ENCODE measurements at places on chromosomes 2 and 18.

- no peak for DNase-seq
Measured at GRCh38 chr2:151240433-151240832, 21.2 kb downstream of the RBM43 start.

DNA sequence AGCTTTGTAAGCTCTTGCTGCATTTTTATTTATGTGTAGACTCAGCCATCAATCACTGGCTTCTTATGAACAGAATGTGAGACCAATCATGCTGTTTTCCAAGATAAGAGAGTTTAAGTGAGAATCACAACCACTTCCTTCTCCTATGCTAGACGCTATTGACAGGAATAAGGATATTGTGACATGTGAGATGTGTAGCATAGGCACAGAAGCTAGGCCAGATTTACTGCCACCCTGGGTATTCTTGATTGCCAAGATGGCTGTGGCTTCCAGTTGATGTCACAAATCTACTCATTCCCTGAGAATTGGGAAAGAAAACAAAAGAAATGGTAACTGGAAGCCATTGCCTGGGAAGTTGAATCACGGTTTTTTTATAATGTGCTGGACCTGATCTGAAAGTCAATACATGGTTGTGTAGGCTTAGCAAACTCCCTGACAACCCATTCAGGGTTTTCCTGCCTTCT lies 49.9 kb downstream of the RAB27B start:
- DNase-seq = no peak

DNA sequence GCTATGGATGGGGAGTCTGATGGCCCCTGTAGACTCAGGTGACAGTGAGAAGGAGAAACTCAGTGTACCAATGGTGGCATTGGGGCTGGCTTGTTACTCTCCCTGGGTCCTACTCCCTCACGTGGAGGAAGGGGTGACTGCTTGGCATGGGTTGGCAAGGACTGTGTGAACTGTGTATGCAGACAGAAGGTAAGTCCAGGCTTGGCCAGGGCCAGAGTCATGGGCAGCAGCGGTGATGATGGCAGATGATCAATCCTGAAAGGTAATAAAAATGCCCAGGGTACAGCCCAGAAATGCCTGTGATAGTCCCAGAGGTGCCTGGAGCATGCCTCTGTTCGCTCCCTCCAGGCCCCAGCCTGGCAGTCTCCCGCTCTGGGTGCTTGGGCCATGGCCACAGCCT lies 153.9 kb downstream of the SH3RF3 start:
- DNase-seq = no peak

DNA sequence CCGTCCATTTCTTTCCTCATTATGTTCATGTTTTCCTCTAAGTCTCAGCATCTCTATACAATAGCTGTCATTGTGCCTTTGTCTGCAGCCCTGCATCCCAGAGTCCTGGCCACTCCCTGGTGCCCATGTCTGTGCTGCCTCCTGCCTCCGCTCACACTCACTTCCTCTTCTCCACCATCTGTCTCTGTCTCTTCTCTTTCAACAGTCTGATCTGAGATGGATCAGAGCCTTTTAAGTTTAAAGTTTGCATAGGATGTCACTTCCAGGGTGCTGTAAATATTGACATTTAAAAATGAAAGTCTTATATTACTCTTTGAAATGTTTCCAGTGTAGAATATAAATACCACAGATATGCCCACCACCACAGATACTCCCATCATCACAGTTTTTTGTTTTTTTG lies 42.7 kb downstream of the UBE2F start:
- peak; percentile 93 for DNase-seq

DNA sequence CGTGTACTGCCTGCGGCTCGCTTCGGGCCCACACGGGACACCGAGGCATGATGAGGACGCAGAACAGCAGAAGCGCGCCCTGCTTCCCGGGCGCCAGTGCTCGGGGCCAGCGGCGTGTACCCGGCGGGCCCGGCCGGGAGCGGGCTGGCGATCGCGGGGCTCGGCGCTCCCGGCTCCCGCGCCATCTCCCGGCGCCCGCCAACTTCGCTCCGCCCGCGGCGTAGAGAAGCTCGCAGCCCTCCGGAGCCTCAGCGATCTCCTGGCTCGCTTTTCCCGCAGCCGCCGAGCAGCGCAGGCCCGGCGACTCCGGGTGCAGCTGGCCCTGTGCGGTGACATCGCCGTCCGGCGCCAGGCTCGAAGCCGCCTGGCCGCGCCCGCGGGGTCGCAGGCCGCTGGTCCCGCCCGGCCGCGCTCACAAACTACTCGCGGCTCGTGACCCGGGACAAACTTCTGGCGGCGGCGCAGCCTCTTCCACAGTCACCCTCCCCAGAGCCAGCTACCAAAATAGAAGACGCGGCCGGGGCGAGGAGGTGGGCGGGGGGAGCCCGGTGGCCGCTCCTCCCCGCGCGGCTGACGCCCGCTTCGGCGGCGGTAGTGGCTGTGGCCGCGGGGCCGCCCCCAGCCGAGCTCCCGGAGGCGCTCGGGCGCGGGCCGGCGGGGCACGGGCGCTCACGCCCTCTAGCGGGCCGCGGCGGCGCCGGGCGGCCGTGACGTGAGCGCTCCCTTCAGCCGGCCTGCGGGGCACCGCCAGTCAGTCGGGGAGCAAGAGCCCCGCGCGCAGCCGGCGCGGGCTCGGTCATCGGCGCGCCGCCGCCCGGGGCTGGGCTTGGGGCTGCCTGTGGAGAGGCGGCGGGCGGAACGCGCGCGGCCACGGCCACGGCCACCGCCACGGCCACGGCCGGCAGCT lies at the start of gene PTPRM:
PTPRM (plus strand) TSS at position 750 of the 907 bp plus-strand sequence. CDS start 503 bp downstream, outside the sequence.
- DNase-seq = peak; percentile 71

Measured in pons (tissue), 1 donor.